ENCODE measurements at places on chromosomes 2 and 18.

GRCh38 chr2:11582862-11583752 lies 49.3 kb downstream of the GREB1 start:
- peak; percentile 79 for DNase-seq

- DNase-seq, result no peak
Observed at GRCh38 chr2:48983551-48983950, 170.8 kb downstream of the FSHR start.

GRCh38 chr2:231575612-231576256 lies 16.9 kb upstream of the TEX44 start:
- no peak for DNase-seq

DNA sequence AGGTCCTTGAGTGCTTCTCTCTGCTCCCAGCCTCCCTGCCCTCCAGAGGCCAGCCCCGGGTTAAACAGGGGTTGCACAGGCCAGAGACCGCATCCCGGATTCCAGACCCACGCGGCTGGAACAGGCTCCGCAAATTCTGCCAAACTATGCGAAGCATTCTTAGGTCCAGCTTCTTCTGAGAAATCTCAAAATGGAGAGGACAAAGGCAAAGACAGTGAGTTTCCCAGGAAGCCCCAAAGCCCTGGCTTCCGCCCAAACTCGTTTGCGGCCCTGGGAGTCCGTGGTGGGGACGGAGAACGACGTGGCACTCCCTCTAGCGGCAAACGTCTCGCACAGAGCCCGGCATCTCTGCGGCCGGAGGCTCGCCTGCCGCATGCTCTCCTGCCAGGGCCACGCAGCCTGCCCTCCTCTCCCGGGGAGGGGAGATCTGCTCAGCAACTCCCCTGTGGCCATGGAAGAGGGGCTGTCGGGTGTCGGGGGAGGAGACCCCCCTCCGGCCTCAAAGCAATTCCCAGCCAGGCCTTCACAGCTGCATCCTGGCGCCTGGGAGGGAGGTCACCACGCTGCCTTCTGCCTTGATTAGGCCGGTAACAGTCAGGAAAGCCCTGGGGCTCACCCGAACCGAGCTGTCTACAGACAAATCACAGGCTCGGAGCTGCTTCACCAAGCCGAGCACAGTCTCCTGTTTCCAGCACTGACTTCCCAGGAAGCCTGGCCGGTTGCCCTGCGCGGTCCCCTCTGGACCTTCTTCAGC lies 33.4 kb upstream of the KLHL29 start:
- peak; percentile 82 for DNase-seq

DNA sequence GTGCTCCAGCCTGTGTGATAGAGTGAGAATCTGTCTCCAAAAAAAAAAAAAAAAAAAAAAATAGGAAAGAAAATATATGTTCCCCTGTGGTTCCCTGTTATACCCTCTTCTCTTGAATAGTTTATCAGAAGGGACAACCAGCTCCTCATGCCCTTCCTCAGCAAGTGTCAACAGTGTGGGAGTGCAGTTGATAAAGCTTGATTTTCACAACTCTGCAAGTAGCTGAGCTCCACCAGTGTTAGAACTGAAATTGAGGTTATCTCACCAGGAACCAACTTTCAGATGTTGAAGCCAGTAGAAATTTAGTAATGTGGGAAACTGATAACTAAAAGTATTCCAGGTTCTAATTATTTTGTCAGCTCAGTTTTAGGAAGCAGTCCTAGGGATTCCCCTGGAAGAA lies 25.1 kb downstream of the NEDD4L start:
- DNase-seq, result no peak

GRCh38 chr2:76450024-76450475 lies 739.3 kb upstream of the GCFC2 start:
- no peak for DNase-seq

- DNase-seq, result no peak
Observed at GRCh38 chr2:157684940-157685466, 56.3 kb upstream of the ACVR1C start.

All from stimulated activated CD4-positive, alpha-beta T cell treated with anti-CD3 and anti-CD28 coated beads, Interleukin-15, amount 100 ng/mL, for 24 hours (primary cell).